ENCODE measurements at places on chromosomes 2 and 18.
A peak's percentile ranks its signal among the peaks of the same experiment; 100 is the strongest.

- DNase-seq: no peak
Measured at GRCh38 chr2:17772532-17772931, 18.6 kb downstream of the GEN1 start.

GRCh38 chr2:168500516-168500915 is 44.4 kb downstream of the CERS6 start:
- no peak for DNase-seq

GRCh38 chr2:227623226-227623625 is 5.9 kb downstream of the SCYGR4 start:
- DNase-seq: peak; percentile 71

- peak; percentile 14 for DNase-seq
Measured at GRCh38 chr2:68853035-68853434, 18.2 kb downstream of the BMP10 start.

DNA sequence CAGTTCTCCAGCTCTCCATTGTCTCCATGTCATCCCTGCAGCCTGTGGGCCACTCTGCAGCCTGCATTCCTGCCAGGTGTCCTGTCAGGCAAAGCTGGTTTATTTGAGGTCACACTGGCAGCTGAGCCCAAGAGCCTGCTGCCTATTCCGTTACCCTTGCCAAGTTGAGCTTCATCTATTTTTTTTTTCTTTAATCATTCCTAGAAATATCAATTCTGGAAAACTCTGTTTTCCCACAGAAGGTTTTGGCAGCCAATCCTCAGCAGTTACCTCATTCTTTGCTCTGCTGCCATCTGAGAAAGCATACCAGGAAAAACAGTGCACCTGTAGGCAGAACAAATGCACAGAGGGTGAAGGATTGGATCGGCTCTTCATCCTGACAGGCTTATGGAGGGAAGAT is 411.0 kb upstream of the ACVR2A start:
- no peak for DNase-seq

DNA sequence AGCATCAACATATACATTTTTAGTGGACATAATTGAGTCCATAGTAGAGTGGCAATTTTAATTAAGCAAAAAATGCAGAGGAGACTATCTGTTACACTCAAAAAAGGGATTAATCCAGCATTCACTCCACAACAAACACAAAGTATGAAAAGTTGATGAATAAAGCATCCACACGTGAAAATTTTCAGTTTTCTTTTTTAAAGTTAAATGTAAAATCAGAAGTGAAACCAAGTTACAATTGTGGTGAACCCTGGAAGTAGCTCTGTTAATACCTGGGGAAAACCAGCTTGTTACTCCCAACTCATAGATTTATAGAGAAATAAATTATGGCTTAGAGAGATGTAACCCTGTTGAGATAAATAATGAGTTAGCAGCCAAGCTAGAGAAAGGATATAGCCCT is 807.8 kb downstream of the TRIB2 start:
- DNase-seq: no peak

- no peak for DNase-seq
Measured at GRCh38 chr2:241358470-241358869, 2.4 kb downstream of the FARP2 start.

- DNase-seq: no peak
Measured at GRCh38 chr2:199220920-199221319, 236.8 kb downstream of the SATB2 start.

DNA sequence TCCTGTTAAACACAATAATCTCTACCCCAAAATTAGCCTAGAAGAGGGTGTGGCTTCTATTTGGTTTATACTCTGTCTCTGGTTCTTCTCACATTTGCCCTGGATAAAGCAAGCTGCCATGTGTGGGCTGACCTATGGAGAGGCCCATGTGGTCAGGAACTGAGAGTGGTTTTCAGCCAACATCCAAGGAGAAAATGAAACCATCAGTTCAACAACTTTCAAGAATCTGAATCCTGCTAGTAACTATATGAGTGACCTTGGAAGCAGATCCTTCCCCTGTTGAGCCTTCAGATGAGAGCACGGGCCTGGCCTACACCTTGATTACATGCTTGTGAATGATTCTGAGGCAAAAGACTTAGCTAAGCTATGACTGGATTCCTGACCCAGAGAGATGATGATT is 11.5 kb upstream of the TRIB2 start:
- no peak for DNase-seq

DNA sequence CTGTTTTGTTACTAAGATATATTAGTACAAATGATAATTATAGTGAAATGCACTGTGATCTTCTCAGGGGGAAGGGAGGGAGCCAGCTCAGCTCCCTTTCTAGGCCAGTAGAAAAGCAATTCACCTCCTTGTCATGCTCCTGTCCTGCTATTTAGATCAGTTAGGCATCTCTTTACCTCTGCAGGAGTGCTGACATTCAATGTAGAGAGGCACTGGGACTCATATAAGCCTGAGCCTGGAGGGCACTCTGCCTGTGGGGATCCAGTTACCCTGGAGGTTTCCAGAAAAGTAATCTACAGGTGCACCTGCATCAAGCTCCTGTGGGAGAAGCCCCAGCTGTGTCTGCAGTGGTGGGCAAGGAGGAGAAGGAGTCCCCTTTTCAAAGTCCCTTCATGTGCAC is 277.0 kb downstream of the CPS1 start:
- no peak for DNase-seq

DNA sequence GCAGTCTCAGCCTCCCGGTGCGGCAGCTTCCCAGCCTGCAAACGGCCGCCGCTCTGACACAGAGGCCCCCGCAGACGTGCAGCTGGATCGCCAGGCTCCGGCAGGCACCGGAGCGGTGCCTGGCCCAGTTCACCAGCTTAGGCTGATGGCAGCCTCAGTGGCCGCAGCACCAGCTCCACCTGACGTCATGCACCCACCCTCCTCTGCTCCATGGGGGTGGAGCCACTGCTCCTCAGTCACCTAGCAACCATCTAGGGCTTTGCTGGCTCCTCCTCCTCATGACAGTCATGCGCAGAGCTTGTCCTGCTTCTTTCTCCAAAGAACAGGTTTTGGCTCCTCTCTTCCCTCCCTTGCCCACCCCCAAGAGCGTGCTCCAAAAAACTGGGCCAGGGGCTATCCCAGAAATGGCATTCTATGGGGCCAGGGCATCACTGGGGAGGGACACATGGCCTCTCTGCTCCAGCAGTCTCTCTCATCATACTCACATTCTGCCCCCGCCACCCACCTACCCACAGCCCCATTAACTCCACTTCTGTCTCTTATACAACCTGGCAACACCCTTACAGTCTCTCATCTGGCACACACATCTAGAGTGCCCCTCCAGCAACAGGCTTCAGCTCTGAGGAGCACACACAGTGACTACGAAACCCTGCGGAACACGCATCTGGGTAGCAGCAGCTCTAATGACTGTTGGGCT is 5.5 kb downstream of the DCTN1 start:
- DNase-seq: peak; percentile 50

GRCh38 chr18:10420561-10421352 is 33.7 kb upstream of the APCDD1 start:
- DNase-seq: peak; percentile 77

GRCh38 chr2:9750224-9751215 is 92.8 kb upstream of the TAF1B start:
- DNase-seq: no peak

GRCh38 chr2:73249636-73250035 is 15.5 kb downstream of the CCT7 start:
- no peak for DNase-seq

DNA sequence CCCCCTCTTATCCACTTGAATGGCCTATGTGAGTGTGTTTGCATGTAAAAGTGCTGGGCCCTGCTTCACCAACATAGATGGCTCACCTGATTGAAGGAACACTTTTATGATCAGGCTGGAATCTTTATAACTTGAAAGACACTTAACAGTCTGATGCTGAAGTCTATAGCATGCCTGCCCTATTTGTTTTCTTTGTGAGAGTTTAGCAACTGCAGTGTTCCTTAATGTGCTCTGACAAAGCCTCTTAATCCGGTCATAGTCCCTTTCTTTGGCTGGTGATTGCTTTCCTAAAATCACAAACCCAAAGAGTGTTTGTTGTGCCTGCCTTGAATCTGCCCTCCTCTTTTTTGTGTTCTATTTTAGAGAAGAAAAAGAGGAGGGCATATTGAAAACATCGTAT is 1382.8 kb upstream of the CELF4 start:
- DNase-seq: no peak

GRCh38 chr2:183063083-183063482 is 15.5 kb upstream of the DUSP19 start:
- peak; percentile 92 for DNase-seq

DNA sequence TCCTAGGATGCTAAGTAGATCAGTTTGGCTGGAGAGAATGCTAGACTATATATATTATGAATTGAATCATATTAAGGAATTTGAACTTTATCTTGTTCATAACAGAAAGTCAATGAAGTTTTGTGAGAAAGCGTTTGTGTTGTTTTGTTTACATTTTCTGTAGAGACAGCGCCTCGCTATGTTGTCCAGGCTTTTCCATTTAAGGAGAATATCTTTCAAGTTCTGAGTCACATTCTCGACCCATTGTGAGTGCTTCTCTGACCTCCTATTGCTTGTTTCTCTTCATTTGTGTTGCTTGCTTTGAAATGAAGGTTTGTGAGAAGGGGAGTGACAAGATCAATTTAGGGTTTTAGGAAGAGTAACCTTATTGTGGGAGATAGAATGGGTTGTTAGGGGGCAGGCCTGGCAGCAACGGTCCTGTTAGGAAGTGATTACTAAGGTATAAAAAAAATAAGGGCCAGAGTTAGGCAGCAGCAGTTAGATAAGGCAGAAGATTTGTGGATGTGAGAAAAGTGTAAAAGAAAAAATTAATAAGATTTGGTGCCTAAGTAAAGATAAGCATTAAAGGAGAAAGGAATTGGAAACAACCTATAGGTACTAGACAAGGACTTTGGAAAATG is 47.6 kb upstream of the ACVR1 start:
- DNase-seq: no peak

GRCh38 chr2:182187130-182187529 is 201.5 kb downstream of the PPP1R1C start:
- no peak for DNase-seq

DNA sequence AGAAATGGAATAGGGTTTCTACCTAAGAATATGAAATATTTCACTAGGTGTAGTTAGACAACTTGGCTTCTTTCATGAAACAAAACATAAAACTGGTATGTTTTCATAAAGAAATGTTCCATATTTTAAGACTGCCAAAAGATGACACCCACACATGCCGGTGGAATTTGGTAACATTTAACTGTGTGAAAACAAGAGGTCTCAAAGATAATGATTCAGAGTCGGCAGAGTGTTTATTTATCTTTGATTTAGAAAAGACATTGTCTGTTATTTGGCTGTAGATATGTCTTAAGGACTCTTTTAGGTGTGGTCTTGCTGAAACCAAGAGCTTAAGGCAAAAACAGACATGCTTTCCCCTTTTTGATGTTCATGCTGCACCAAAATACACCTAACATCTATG is 63.5 kb upstream of the FN1 start:
- peak; percentile 72 for DNase-seq

DNA sequence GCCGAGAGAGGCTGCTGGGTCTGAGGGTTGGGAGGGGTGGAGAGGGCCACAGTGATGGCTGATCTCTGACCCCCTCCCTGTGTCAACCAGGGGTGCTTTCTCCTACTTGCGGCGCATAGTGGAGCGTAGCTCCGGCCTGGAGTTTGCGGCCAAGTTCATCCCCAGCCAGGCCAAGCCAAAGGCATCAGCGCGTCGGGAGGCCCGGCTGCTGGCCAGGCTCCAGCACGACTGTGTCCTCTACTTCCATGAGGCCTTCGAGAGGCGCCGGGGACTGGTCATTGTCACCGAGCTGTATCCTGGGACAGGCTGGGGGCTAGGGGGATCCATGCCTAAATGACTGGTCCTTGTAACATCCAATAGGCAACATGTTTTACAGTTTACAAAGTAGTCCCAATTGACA is 20.9 kb upstream of the GMPPA start:
- no peak for DNase-seq

DNA sequence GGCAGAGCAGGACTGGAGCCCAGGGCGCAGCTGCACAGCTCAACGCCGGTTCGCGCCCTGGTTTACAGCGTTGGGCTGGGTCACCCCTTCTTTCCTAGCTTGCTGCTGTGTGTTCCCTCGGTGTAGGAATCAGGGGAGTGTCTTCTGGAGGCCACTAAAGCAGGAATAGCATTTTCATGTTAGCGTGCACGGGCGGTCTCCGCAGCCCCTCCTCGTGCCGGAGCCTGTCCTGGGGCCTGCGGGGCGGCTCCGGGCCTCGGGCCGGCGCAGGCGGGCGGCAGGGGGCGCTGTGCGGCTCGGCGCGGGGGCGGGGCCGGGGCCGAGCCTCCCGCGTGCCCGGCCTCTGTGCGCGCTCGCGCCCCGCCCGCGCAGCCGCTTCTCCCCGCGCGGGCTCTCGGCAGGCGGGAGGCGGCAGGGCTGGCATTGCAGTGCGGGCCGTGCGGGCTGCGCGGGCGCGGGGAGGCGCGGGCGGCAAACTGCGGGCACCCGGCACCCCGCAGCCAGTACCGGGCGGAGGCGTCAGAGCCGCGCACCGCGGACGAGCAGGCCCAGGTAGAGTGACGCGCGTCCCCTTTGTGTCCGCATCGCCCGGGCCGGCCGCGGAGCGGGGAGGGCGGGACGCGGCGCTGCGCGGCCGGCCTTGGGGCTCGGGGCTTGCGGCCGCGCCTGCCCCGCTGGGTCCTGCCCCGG is at the start of gene RNF144A:
RNF144A (plus strand) TSS at position 342 of the 690 bp plus-strand sequence. CDS start 79,515 bp downstream, outside the sequence.
- DNase-seq: peak; percentile 82

- DNase-seq: peak; percentile 69
Measured at GRCh38 chr2:9217838-9218770, 11.5 kb downstream of the ASAP2 start.

DNA sequence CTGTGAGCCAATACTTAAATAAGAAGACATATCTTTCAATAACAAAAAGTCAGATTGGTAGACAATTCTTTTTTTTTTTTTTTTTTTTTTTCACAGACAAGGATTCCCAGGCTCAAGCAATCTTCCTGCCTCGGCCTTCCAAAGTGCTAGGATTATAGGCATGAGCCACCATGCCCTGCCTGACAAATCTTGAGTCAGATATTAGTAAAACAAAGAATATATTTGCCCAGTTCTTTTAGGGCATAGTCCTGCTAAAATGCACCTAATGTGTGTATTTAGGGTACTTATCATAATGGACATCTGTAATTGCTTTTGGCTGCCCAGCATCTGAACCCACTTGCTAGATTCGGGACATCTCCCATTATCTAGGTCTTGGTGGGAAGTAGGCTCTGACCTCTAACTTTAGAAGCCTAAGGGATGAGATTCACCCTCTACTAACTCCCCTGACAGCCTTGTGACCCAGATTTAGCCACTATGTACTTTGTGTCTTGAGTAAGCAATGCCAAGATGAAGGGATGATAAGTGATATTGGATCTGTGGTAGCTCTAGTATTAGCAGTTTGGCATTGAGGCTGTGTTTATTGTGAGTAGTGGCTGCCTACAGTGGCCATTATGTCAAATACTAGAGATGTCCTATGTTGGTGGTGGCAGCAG is 18.5 kb upstream of the PSME4 start:
- DNase-seq: no peak

DNA sequence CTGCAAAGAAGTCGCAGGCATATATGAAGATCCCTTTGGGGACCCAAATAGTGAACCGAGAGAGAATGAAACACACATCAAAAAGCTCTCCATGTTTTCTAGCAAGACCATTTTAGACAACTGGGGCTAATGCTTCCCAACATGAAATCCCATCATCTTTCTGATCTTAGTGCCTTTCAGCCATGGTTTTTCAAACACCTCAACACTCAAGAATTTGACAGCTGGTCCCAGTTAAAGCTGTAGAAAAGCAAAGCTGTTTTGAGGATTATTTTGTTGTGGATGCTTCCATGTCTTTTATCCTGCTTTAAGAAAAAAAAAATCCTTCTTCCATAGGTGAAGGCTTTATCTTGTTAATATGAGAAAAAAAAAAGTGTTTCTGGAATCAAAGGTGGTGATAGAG is 259.1 kb downstream of the STK39 start:
- no peak for DNase-seq

- DNase-seq: peak; percentile 74
Measured at GRCh38 chr2:26292646-26293045, 47.9 kb downstream of the HADHB start.

All from GM23248 (cell line).